Kidney tubule cell (primary cell): ENCODE measurements at places on chromosomes 7 and 10.
A peak's percentile ranks its signal among the peaks of the same experiment; 100 is the strongest.

DNA sequence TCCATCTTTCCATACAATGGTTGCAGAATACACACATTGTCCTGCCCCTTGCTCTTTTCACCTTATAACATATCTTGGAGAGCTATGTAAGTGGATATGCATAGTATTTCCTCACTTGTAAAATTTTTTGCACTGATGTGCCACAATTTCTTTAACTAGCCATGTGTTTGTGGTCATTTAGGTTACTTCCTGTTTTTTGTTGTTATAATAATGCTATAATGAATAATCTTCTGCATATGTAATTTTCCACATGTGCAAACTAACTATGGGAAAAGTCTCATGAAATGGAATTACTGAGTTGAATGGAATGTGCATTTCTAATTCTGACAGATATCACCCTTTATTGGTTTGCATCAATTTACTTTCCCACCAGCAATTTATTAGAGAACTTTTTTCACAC, 2.8 kb downstream of the TAS2R41 start:
- DNase-seq: no peak

DNA sequence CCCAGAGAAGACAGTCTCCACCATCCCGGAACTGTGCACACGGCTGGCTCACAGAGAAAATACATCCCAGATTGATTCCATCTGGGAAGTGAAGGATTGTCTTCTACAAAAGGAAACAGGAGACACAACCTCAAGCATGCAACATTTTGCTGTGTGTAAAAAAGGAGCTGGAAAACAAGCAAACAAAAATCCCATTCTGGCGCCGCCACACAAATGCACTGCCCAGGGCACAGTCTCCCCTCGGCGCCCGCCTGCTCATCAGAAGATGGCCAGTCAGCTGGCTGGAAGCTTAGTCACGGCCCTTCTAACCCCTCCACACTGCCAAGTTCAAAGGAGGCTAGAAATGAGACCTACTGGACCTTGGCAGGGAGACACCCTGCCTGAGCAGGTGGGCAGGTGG, 14.1 kb upstream of the CYTH3 start:
- peak; percentile 58 for DNase-seq

GRCh38 chr7:40474790-40475680, 340.2 kb downstream of the SUGCT start:
- DNase-seq: no peak

DNA sequence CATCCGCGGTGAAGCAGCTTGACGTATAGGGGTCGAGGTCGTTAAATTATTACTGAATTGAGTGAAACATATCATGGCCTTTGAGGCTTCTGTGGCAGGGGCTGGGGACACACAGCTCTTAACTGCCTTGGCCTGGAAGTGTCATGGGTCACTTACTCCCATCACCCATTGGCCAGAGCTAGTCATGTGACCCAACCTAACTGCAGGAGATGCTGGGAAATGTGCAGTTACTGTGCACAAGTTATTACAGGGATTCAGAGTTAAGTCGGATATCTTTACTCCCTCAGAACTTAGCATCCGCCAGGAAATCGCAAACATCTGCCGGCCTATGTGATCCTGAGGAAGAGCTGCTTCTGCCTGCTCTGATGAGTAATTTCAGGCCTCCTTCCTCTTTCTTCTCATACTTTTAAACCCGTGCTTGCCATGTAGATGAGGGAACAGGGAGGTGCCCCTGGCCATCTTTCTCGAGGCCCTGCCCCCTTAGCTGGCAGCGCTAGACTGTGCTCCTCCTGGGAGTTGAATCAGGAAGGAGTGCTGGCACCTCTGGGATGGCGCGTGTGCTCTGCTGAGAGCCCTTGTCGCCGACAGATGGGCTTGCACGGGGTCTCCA, 203.6 kb downstream of the TCF7L2 start:
- no peak for DNase-seq

GRCh38 chr7:89334797-89335196, 539.3 kb upstream of the TEX47 start:
- DNase-seq: no peak

DNA sequence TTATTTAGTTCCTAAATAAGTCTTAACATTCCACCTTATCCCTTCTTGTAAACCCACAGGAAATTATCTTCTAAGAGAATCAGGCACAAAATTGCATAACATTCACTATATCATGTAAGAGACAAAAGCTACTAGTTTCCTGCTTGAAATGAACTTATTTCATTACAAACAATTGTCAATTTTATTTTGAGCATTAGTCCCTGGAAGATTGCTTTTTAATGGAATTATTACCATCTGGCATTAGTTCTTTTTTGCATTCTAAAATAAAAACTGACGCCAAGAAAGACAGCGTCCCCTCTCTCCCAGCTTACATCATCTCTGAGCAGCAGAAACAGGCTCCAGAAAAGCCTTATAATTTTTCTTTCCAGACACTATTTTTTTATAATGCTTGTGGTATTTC, 121.8 kb downstream of the NOC3L start:
- no peak for DNase-seq

- peak; percentile 45 for DNase-seq
These were observed 85.4 kb downstream of the ICA1 start for GRCh38 chr7:8176370-8177081.

DNA sequence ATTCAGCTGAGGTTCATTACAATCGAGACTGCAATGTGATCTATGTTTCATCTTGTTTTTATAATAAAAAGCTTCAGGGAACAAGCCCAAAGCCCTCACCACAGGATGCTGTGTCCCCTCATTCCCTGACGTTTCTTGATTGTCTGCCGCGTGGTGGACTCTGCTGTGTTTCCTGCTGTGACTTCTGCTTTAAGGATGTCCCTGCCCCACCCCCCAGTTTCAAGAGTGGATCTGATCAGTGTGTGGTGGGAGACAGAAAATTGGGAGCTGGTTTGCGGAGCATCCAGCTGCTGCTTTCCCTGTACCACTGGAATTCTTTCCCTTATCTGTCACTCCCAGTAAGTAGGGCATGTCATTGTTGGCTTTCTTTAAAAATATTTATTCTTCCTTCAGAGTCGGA, 86.2 kb downstream of the CREM start:
- DNase-seq: no peak

DNA sequence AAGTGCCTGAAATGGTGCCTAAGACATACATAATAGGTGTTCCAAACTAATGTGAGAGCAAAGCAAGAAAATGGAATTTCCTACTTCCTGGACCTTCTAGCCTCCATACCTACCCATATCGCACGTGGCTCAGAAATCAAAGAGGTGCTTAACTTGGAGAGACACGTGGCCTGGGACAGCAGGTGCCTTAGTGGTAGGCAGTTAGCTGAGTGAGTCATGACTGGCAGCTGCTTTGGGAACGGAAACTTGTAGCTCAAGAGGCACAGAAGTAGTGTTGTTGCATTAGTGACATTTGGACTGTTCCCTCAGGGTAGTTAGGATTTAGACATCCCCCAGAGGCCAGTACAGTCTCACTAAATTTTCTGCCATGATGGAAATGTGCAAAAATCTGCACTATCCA, 12.0 kb upstream of the BMPER start:
- peak; percentile 26 for DNase-seq
